ENCODE measurements at places on chromosomes 11 and 22.

- DNase-seq, result no peak
These were observed 71.3 kb upstream of the PARVG start for GRCh38 chr22:44109416-44109815.

DNA sequence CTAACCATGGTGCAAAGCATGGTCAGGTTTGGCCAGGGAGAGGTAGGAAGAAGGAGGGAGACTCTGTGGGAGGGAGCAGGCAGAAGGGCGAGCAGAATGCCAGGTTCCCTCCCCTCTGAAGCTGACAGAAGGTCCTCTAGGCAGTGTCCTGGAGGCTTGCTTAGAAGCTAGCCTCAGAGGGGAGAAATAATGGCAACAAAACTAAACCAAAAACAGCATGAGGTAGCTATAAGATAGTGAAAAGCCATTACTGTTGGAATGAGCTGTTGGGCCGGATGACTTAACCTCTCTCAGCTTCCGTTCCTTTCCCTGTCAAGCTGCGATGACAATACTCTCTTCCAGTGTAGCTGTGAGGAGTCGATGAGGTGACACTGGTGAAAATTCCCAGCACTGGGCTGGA lies 36.6 kb downstream of the RASSF10 start:
- no peak for DNase-seq

DNA sequence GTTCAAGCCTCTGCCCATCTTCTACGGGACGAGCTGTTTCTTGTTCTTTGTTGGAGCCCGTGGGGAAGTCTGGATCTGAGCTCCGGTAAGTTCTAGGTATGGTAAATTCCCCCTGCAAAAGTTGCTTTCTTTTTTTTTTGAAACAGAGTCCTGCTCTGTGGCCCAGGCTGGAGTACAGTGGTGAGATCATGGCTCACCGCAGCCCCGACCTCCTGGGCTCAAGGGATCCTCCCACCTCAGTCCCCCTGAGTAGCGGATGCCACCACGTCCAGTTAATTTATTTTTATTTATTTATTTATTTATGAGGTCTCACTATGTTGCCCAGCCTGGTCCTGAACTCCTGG lies 35.5 kb upstream of the MOB2 start:
- no peak for DNase-seq

DNA sequence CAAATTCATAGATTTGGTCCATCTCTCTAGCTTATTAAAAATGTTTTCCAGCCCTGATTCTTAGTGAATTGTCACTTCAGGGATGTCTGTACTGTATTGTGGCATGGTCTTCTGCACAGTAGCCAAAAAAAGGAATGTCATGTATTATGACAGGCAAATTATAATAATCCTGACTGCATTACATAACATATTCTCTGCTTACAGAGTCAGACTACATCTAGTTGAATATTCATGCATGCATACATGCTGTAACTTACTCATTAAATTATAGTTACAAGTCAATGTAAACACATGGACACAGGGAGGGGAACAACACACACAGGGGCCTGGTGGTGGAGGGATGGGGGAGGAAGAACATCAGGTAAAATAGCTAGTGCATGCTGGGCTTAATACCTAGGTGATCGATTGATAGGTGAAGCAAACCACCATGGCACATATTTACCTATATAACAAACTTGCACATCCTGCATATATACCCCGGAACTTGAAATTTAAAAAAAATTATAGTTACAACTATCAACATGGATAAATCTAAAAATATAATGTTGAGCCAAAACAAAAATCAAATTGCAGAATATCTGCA lies 31.5 kb upstream of the SMCO4 start:
- no peak for DNase-seq

GRCh38 chr22:35761037-35761436 lies 43.4 kb downstream of the APOL5 start:
- no peak for DNase-seq

DNA sequence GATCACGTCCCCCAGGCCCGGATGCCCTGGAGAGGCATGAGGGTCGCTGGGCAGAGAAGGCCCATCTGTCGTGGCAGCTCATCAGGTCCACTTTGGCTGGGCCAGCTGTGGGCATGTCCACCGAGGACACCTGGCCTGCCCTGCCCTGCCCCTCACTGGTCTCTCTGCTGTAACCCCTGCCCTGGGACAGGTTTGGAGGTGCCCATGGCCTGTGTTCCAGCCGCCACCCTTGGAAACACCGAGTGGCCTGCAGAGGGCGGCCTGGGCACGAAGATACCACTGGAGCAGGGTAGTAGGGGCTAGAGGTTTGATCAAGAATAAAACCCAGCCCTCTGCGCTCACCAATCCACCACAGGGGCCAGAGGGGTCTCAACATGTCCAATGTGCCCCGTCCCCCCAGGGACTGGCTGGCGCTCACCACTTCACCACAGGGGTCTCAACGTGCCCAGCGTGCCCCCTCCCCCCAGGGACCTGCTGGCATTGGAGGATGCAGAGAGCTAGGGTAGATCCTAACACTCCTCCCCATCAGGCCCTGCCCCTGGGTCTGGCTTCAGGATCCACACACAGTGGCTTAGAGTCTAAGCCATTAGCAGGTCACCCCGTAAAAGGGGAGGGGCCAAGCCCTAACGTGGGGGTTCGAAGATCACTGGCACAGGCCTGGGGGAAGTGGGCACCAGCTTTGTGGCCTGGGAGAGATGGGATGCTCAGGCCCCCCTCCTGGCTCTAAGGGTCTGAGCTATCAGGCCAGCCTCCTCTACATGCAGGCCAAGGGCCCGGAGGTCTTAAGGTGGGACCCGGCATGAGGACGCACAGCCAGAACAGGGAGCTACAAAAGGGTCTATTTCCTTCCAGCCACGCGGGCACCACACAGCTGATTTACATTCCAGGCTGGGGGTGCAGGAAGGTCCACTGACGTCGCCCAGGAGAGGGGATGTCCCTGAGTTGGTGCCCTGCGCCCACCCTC lies 1.3 kb upstream of the HDAC10 start:
- no peak for DNase-seq

DNA sequence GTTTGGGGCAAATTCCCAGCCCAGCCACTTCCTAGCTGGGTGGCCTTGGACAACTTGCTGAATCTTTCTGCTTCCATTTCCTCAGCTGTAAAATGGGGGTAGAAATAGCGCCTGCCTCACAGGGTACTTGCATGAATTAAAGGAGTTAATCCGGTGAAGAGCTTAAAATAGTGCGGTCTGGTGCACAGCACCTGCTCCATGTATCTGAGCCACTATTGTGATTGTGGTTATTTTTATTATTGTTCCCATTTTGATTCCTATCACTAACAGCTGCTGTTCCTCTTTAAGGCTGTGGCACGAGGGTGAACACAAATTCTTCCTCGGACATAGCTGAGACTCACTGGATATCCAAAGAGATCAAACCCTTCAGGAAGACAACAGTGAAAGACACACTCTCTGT lies 46.9 kb upstream of the TP53I11 start:
- DNase-seq, result no peak

GRCh38 chr11:129248618-129249017 lies 56.5 kb upstream of the ARHGAP32 start:
- peak; percentile 36 for DNase-seq

DNA sequence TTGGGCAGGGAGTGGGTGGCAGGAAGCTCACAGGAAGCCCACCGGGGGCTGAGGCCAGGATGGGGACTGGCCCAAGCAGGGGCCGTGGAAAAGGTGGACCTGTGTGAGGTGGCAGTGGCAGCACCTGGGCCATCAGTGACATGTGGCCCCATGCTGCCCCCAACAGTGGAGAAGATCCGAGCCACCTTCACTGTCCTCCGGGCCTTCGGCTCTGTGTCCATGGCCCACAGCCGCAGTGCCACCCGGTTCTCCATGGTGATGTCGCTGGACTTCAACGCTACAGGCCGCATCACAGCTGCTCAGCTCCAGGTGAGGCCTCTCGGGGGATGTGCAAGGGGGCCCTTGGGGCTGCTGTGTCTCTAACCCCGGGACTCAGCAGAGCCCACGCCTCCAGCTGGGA lies 37.9 kb downstream of the MYO18B start:
- no peak for DNase-seq

- no peak for DNase-seq
These were observed 23.5 kb downstream of the TESMIN start for GRCh38 chr11:68727783-68728182.

DNA sequence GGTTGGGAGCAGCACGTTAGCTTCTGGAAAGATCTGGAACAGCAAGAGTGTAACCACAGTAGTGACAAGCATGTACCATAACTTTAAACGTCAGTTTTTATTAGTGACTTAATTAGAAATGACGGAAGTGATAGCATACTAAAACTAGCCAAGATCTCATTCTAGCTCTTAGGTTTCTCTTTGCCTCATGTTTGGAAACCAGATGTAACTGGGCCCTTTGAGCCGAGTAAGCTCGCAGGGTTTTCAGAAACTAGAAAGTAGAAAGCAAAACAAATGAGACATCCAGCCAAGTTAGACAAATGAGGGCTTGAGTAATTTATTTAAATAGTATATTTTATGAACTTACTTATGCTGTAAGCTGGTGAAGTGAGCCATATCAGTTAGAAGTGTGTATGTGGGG lies 40.2 kb upstream of the SLC5A12 start:
- DNase-seq, result no peak

- DNase-seq, result no peak
These were observed 11.6 kb downstream of the ASCL2 start for GRCh38 chr11:2258501-2259465.

DNA sequence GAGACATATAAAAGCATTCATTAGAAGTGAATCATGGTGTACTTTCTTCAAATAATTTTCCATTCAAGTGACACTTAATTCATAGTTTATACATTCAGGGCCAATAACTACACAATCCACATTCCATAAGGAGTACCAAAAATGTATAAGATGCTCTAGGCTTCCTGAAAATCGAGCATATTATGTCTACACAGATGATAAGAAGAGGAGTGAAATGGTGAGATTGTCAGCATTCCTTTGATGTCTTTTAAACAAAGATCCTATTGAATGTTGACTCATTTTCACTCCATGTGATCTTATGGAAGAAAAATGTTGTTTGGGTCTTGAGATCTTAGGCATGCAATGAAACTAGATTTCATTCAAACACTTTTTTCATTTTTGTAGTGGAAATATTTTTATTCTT lies 843.2 kb downstream of the KCNA4 start:
- DNase-seq, result peak; percentile 22

GRCh38 chr11:14059491-14059890 lies 97.0 kb downstream of the SPON1 start:
- no peak for DNase-seq

GRCh38 chr11:63536669-63537292 lies at the start of gene PLAAT4:
PLAAT4 (plus strand) TSS chr11:63536808; CDS start chr11:63536869, 61 bp downstream.
- no peak for DNase-seq

- DNase-seq, result no peak
These were observed 1533.5 kb upstream of the RAG2 start for GRCh38 chr11:38131535-38131934.

DNA sequence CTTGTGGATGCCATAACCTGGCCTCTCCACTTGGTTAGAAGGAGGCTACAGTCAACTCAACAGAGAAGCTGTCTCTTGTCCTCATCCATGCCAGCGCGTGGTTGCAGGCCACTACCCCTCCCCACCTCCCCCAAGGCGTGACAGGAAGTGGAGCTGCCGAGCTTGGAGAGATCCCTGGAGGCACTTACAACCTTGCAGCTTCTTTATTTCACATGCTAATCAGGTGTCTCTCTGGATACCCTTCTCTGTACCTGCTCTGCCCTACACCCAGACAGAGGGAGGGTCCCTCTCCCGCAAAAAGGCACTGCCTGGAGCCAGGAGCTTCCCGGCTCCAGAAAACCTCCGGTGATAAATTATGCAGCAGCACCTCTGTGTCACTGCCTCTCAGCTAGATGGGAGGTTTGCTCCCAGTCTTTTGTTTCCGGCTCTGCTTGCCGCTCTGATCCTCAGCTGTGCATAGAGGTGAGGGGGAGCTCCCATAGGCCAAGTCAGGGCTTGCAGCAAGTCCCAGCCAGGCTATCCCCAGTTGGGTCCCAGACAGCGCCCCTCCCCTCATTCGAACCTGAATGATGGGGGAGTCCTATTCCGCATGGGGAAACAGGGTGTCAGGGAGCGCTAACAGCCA lies 5.7 kb downstream of the LRP4 start:
- DNase-seq, result no peak

DNA sequence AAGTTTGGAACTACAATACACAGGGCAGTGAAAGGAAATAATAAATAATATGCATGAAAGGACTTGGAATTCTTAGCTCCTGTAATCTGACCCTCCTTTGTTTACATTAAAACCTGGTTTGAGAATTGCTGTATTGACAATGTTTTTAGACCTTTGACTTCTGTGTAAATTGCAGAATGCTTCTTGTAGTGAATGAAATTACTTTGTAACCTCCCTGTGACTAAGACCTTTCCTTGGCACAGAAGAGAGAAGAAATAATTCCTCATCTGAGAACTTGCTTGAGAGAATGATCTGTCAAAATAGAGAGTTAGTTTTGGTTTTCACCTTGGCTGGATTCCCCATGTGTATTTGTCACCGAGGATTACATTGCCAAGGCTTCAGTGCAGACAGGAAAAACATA lies 640.0 kb upstream of the ANO5 start:
- DNase-seq, result no peak

GRCh38 chr22:37176464-37177061 lies 11.5 kb downstream of the C1QTNF6 start:
- no peak for DNase-seq

DNA sequence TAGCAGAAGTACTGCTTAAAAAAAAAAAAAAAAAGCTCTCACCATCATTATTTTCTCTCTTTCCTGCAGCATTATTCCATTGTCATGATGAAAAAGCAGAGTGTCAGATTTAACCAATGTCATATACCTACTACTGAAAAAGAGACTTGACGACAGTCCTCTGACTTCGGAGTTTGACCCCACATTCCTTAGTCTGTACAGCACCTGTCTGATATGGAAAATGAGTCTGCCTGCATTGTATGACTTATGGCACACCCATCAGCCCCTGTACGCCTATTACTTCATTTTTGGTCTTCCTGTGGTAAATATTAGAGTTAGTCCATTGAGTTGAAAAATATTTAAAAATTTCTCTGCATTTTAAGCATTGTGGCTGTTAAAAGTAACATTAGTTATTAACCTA lies 54.5 kb upstream of the NOX4 start:
- DNase-seq, result no peak

DNA sequence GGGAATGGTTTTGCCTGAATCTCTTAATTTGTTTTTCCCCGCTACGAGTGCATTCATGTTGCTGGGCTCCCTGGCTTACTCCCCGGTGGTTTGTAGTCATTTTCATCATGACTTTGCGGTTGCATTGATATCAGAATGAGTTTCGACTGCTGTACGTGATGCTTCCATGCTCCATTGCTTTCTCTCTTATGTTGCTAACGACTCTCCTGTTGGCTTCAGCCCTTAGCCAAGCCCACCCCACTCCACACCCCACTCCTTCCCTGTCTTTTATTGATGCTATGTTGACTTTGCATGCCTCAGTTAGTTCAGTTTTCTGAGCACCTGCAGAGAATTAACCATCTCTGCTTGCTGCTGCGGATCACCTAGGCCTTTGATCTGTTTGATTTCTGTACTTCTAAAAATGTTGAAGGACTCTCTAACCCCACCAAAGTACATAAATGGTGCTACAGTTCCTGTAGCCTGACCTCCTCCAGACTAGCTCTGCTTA lies 65.3 kb downstream of the ARFGAP2 start:
- DNase-seq, result no peak

- no peak for DNase-seq
These were observed 44.8 kb upstream of the MYO18B start for GRCh38 chr22:25697181-25697664.

- no peak for DNase-seq
These were observed 2.2 kb downstream of the BCR start for GRCh38 chr22:23182309-23183060.

Data from Panc1 (cell line).